Transverse colon (tissue), 4 donors: ENCODE measurements at places on chromosomes 4 and X. TPM values are rescaled to one million over a fixed set of nuclear protein-coding genes. Genes with fewer than 3 reads are reported as not detected.

Gene HAUS3
- total RNA-seq = 10.6 TPM

DNA sequence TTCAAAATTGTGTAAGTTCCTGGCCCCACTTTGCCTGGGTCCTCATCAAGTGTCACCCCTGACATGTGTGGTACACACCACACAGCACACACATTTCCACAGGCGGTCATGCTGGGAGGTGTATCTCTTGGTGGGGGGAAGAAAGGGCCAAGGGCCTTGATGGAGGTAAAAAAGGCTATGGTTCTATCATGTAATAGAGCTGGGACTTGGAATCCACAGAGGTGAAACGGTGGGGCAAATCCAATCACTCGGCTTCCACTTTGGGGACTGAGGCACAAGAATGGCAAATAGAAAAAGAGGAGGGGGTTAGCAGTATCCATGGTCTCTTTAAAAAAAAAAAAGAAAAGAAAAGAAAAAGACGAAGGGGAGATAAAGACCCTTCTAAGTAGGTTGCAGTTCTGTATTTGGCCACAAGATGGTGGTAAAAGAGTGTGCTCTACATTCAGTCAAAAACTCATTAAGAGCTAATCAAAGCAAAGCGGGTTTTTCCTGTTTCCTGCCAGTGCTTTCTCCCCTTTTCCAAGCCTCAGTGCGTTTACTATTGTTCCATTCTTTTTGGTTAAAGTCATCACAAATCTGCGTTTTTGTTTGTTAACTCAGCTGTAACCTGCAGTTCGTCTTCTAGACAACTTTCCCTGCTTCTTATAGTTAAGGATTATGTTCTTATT lies 37.0 kb upstream of the ATP6AP2 start:
- DNase-seq = no peak

- DNase-seq = no peak
Measured at GRCh38 chrX:83771664-83772063, 89.3 kb upstream of the CYLC1 start.

DNA sequence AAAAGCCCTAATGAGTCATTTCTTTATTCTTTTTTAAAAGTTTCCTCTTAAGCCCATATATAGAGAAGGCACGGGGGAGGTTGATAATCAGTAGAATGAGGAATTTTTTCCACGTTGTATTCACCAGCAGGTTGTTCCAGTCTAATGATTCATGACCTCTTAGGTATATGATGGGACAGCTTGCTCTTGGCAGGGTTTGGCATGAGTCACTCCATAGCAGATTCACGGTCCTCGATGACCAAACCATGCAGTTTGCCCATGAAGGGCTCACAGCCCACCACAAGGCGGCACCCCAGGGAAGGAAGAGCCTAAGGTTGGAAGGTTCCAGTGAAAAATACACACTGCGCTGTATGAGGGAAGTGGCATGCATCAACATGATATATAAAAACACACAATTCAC lies 623.8 kb upstream of the DIPK2B start:
- no peak for DNase-seq

Gene RAB9B
- total RNA-seq = 1.7 TPM

DNA sequence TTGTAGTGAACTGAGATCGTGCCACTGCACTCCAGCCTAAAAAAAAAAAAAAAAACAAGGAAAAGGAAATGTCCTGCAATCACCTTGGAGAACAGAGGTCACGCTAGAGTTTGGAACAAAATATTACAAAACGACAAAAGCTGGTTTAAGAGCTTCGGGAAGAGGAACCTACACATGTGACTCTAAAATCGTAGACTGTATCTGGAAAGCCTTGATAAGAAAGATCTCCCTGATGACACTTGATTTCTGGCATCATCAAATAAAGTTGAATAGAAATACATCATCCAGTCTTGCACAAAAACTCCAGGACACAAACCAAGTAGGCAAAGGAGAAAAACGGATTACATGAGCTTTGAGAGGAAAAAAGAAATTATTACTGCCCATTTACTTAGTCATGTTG lies 31.1 kb upstream of the DOCK11 start:
- no peak for DNase-seq

DNA sequence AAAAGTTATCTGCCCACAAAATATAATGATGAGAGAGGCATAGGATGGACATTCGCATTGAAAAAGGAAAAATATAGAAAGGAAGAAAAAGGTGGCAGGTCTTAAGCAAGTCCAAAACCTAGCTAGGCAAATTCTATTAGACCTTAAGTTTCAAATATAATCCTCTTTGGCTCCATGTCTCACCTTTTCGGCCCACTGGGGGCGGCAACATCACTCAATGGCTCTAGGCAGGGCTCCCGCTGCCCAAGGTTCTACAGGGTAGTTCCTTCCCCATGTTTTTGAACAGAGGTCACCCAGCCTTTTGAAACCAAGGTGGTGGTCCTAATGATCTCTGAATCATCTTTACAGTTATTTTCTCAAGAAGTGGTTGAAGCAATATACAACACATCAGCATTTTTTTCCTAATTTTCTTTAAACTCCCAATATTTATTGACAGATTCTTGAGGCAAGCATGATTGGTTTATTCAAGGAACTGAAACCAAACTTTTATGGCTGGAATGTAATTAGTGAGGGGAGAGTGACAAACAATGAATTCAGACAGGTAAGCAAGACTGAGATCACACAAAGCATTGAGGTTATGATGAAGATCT lies 309.4 kb downstream of the ANTXR2 start:
- no peak for DNase-seq

GRCh38 chrX:23759821-23760220 lies 16.7 kb upstream of the ACOT9 start:
- DNase-seq = no peak

DNA sequence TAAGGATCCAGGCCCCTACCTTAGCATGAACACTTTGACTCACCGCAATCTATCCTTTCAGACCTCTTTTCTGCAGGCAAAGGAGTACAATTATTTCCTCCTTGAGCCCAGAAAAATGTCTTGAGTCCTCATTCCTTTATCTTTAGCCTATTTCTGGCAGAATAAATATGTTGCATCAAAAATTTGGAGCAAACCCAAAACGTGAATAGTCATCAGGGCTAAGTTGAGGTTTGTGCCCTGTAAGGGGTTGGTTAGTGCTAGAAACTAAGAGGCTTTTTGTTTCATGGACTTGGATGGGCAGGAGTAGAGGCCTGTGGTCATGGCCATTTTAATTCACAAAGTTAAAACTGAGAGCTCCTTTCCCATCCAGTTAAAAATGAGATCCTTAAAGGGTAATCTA lies 460.3 kb downstream of the GBA3 start:
- DNase-seq = no peak

- no peak for DNase-seq
Measured at GRCh38 chrX:11733614-11734013, 24.4 kb upstream of the MSL3 start.

GRCh38 chr4:140720387-140721304 lies 35.5 kb downstream of the TBC1D9 start:
- no peak for DNase-seq

GRCh38 chrX:39672405-39672804 lies 425.4 kb downstream of the BCOR start:
- no peak for DNase-seq

GRCh38 chrX:27746516-27746915 lies 61.3 kb upstream of the MAGEB10 start:
- DNase-seq = no peak

- DNase-seq = no peak
Measured at GRCh38 chr4:143391895-143392294, 55.2 kb downstream of the GAB1 start.

- no peak for DNase-seq
Measured at GRCh38 chr4:86841309-86841708, 7.9 kb downstream of the SLC10A6 start.

DNA sequence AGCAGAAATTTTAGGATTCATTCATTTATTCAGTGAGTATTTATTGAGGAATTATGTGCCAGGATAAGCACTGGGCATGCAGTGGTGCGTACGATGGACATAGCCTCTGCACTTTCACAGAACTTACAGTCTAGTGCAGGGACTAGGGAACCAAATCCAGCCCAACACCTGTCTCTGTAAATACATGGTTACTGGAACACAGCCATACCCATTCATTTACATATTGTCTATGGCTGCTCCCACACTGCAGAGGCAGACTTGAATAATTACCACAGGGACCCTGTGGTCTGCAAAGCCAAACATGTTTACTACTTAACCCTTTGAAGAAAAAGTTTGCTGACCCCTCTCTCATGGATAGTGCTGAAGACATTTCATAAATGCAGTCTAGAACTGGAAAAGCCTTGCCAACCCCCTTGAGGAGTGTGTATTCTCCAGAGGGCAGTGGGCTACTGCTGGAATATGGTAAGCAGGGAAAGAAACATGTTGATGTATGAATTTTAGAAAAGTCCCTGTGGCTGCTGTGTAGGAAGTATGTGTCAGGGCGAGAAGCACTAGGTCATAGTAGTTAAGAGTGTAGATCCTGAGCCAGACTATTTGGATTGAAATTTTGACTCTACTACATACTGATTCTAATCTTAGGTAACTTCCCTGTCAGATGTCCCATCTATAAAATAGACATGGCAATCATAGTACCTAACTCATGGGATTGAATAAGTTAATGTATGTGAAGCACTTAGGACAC lies 75.5 kb downstream of the GALNT7 start:
- no peak for DNase-seq

DNA sequence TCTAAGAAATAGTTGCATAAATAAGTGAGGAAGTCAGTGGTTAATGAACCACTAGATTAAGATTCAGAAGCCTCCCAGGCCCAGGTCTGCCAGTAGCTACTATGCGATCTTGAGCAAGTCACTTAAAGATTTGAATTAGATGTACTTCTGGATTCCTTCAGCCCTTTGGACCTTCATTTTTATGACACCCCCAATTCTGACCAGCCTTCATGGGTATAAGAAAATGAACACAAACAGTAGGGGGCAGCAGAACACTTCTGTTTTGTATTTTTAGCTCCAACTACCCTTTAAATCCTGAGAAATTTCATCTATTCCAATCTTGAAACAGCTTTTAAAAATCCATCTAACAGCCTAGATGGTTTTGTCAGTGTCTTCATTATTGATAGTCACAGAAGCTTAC lies 19.0 kb downstream of the TMEM47 start:
- no peak for DNase-seq

DNA sequence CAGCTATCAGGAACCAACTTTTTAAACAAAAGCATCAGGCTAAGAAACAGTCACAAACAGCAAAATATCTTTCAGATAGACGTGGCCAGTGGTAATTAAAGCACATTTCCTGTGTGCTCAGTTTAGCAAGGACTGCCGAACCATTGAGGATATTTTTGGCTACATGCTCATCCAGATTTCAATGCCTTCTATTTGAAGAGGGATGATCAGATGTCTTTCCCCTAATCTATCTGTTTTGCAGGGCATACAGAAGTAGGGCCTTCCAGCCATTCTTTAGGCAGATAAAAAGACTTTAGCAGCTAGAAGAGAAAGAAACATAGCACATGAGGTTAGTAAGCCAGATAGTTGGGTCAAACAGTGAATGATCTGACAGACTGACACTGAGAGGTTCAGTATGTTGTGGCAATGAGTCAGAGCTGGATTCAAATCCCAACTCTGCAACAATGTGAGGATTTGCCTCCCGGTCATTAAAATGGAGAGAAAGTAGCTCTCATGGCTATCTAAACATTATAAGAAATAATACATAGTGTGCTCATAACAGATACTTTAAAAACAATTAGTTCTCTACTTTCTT lies 100.0 kb upstream of the PRKG2 start:
- DNase-seq = no peak

DNA sequence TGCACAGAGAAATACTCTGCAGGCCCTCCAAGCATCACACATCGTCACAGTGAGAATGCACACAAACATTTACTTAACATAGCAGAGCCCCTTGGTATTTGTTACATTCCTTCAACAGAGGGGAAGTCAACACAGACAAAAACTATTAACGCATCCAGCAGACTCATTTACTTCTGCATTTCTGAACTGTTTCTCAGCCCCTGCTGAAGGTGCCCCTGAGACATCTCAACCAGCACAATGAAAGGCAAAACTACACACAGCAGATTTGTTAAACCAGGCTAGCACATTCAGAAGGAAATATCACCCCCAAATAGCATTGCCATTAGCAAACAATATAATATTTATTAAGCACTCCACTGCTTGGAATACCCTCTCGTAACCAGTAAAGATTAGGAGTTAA lies 367.0 kb downstream of the RAB28 start:
- no peak for DNase-seq

DNA sequence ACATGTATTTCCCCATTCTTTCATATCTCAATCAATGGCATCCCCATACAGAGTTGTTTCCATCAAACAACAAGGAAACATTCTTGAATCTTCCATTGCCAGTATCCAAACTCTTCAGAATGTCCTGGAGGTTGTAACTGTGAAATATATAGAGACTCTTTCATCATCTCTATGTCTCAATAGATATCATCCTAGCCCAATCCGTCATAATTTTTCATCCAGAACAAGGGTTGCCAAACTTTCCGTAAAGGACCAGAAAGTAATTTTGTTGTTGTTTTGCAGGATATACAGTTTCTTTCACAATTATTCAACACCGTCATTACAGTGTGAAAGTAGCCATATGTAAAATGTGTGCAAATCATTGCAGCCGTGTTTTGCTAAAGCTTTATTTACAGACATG lies 15.2 kb upstream of the CXCL6 start:
- no peak for DNase-seq

DNA sequence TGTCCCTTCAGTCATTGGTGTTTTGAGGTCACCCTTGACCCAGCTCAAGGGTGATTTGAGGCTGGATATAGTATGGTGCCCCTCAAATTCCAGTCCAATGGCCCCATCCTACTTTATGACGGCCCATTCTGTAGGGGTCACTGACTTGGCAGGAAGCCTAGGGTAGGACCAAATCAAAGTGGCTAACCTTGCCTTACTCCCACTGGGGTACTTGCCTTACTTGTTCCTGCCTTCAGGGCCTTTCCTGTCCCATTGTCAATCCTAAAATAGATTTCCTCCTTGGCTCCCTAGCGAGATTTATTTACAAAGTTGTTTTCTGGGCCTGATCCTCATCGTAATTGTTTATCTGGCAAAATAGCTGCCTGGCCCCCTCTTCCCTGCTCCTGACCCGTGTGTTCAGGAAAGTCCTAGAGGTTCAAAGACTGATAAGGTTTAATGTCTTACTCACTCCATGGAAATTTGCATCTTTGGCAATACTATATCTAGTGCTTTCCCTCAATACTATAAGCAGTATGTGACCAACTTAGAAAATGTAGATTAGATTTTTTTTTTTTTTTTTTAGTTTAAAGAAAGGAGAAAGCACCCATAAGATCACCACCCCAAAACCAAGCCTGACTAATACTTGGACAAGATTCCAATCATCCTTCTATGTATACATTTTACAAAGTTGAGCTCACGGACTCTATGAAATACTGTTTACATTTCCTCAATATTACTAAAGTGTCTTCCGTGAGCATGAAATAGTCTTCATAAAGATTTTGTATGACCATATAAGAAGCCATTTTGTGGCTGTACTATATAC lies 44.8 kb downstream of the MSN start:
- DNase-seq = no peak

Gene SMIM31
- 10.3 TPM for total RNA-seq

DNA sequence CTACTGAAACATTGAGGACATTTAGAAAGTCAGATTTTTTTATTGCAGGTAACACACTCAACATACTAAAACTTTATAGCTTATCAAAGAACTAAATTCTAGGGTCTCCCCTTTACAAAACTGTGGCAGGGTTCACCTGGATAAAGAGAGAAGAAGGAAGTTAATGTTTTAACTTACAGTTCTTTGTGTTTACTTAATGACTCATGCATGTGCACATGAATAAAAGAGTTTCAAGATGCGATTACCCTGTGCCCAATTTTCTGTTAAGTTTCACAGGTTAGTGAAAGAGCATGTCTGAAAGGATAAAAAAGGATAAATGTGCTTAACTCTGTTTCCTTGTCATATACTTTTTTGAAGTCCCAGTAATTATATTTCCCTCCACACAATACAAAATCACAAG lies 16.8 kb downstream of the DCAF8L1 start:
- no peak for DNase-seq

Gene AP1S2
- 26.5 TPM for total RNA-seq
